ENCODE measurements at places on chromosomes 11 and 22. TPM values are rescaled to one million over a fixed set of nuclear protein-coding genes. Genes with fewer than 3 reads are reported as not detected.
A peak's percentile ranks its signal among the peaks of the same experiment; 100 is the strongest.

DNA sequence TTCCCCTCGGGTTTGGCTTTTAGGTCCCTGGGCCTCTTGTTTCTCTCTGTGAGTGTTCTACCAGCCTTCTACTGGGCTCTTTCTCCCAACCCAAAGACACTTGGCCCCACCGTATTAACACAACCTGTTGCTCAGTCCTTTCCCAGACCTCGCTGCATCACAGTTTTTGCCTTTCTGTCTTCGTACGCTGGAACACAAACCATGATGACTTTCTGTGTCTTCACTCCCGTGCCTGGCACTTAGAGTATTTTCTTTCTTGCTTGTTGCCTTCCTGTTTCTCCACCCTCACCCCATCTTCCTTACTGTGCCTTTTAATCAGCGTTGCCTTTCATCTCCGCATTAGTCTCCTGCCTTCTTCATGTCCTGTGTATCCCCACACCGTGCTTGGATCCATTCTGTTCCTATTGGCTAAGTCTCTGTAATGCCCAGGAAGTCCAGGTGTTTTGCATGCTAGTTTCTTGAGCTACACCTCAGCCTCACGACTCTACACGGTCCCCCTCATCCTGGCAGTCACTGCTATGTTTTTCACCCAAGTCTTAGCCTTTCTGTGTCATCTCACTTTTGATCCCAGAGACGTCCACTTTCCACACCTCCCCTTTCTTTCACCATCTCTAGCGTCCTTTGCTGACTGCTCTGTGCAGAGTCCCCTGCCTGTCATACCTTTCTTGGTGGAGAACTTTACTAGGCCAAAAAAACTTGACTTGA is 1.6 kb downstream of the MARK2 start:
- H3K4me3 ChIP-seq: peak overlapping the region; percentile 93
- DNase-seq: no peak
- peak overlapping the region; percentile 76 for H3K27ac ChIP-seq
- peaks cover 1% of the 10 kb centered on the region for H3K36me3 ChIP-seq
- H3K4me1 ChIP-seq: peaks cover 52% of the 10 kb centered on the region

GRCh38 chr11:2268729-2269600 is 1.4 kb downstream of the ASCL2 start:
- peak overlapping the region; percentile 88 for H3K27ac ChIP-seq
- H3K36me3 ChIP-seq: peaks cover 3% of the 10 kb centered on the region
- no peaks in the 10 kb centered on the region for H3K27me3 ChIP-seq

ARHGEF17 gene
- 78.1 TPM for total RNA-seq

GRCh38 chr11:36738292-36738861 is 140.3 kb upstream of the RAG2 start:
- no peaks in the 10 kb centered on the region for H3K36me3 ChIP-seq
- no peaks in the 10 kb centered on the region for H3K27me3 ChIP-seq
- H3K4me3 ChIP-seq: no peak overlapping the region
- H3K27ac ChIP-seq: no peak overlapping the region
- DNase-seq: no peak

SOX10 gene
- total RNA-seq: not detected

DNA sequence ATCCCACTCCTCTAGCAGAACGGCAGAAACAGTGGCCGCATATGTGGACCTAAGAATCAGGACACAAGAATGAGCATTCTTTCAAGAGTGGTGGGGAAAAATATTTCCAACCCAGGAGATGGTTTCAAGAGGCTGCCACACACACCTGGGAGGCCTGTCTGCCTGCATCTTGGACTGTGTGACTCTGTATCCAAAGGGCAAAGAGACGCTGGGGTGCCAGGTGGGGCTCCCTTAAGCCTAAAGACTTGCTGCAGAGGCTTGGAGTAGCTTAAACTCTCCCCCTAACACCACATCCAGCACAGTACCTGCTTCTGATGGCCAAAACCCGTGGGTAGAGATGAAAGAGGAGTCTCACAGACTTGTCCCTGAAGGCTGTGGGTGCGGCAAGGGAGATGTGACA is 3.5 kb downstream of the CXCR5 start:
- H3K27ac ChIP-seq: no peak overlapping the region
- no peak for DNase-seq
- H3K4me3 ChIP-seq: no peak overlapping the region

DNA sequence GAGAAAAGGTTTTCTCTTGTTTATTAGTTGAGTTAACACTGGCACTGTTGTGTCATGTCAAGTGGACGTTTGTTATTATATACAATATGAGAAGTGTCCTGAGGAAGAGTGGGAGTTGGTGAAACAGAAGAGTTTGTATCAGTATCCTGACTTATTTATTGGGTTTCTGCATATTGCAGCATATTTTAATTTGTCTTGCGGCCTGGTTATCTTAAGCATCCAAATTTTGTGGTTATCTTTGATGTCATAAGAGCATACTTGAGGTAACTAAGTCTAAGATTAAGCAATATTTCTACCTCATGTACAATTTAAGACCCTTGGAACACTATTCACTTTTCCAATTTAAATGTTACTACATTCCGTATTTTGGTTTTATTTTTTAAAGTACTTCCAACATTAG is 103.5 kb downstream of the DDX10 start:
- DNase-seq: no peak
- H3K4me3 ChIP-seq: no peak overlapping the region
- no peaks in the 10 kb centered on the region for H3K4me1 ChIP-seq

FAM181B gene
- total RNA-seq: not detected

DNA sequence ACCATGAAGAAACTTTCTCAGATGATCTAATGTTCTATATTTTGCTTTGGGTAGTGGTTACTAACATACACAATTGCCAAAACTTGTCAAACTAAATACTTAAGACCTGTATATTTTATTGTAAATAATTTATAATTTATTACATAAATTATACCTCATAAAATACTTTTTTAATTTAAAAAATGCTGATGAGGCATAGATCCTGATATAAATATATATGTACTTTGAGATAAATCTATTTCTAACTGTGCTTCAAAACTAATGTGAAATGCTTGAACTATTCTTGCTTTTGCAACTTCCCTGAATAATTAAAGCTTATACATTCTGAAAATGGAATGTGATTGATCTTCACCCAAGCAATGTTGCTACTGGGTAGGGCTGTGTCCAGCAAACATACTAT is 568.8 kb downstream of the INSC start:
- no peaks in the 10 kb centered on the region for H3K36me3 ChIP-seq
- H3K27me3 ChIP-seq: no peaks in the 10 kb centered on the region
- no peaks in the 10 kb centered on the region for H3K4me1 ChIP-seq
- H3K27ac ChIP-seq: no peak overlapping the region

- no peaks in the 10 kb centered on the region for H3K36me3 ChIP-seq
- no peak overlapping the region for H3K4me3 ChIP-seq
- DNase-seq: no peak
- no peaks in the 10 kb centered on the region for H3K4me1 ChIP-seq
These were observed 52.0 kb downstream of the RELT start for GRCh38 chr11:73428227-73428626.

DNA sequence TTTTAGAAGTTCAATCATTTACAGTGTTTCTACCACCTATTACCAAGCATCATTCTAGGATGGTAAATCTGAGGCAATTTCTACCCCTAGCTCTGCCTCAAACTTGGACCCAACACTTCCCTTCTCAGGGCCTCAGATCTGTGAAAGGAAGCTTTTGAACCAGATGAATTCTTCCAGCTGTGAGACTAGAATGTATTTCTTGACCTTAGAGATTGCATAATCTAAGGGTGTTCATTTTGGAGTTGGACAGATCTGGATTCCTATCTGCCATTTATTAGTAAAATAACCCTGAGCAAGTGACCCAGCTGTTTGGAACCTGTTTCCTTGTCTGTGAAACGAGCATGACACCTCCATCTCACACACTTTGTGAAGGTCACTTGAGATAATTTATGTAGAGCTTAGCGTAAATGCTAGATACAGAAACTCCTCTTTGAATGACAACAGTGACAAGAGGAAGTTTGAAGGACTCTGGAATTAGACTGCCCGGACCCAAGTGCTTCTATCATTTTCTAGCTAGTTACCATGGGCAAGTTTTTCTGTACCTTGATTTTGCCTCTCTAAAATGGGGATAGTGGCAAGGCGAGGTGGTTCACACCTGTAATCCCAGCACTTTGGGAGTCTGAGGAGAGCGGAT is 3.8 kb upstream of the INTS5 start:
- H3K27me3 ChIP-seq: no peaks in the 10 kb centered on the region
- H3K4me1 ChIP-seq: 0 out of 2 replicates have a peak, but pooled peaks cover 4% of the 10 kb centered on the region
- no peak overlapping the region for H3K4me3 ChIP-seq
- no peak overlapping the region for H3K27ac ChIP-seq
- DNase-seq: no peak
